Activated T-cell treated with anti-CD3 and anti-CD28 coated beads, Interleukin-2, amount 50 U/mL, for 72 hours (primary cell): ENCODE measurements at places on chromosomes 2 and 18. TPM values are rescaled to one million over a fixed set of nuclear protein-coding genes. Genes with fewer than 3 reads are reported as not detected.

The STPG4 gene
- total RNA-seq: not detected

The NOP58 gene
- total RNA-seq: 233 TPM

The TMEM247 gene
- not detected for total RNA-seq

The AMER3 gene
- not detected for total RNA-seq

The CFAP65 gene
- total RNA-seq: not detected

The ANKRD30BL gene
- not detected for total RNA-seq

The SPP2 gene
- total RNA-seq: not detected

The EMILIN2 gene
- 12.7 TPM for total RNA-seq

The ACMSD gene
- total RNA-seq: not detected

The RAX gene
- not detected for total RNA-seq

The SIX3 gene
- not detected for total RNA-seq
